LHCN-M2 (cell line): ENCODE measurements at places on chromosomes 16 and 17. TPM values are rescaled to one million over a fixed set of nuclear protein-coding genes. Genes with fewer than 3 reads are reported as not detected.

DNA sequence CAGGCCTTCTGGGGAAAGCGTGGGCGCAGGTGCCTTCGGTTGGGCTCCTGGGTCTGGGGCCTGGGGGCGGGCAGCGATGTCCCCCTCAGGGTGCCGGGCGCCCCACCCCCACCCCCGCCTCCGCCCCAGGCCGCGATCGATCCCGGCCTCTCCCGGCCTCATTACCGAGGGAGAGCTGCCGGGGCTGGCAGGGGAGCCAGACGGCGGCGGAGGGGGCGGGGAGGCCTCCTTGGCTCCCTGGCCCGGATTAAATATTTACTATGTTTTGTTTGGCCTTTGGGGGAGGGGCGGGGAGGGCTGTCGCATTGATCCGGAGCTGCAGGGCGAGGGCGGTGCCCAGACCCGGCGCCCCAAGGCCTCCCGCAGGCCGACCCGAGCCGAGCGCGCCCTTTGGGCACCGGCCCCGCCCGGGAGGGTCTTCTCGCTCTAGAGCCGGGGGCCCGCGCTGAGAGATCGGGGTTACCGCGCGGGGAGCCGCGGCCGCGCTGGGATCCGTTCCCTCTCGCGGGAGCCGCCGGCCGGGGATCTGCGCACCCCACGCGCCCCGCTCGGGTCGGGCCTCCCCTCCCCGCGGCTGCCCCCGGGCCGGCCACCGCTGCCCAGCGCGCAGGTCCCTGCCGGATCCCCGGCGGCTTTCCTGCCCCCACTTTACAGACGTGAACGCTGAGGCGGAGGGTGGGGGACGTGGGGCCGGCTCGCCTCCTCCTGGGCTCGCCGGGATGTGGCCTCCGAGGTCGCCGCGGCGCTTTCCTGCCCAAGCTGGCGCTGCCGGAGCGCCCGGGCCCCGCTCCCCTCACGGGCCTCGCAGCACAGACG is 27.0 kb downstream of the RTN4RL1 start:
- DNase-seq = no peak

- no peak for DNase-seq
These were observed 9.9 kb downstream of the XYLT2 start for GRCh38 chr17:50355701-50356341.

GRCh38 chr17:60730273-60730672 is 52.6 kb downstream of the BCAS3 start:
- no peak for DNase-seq

DNA sequence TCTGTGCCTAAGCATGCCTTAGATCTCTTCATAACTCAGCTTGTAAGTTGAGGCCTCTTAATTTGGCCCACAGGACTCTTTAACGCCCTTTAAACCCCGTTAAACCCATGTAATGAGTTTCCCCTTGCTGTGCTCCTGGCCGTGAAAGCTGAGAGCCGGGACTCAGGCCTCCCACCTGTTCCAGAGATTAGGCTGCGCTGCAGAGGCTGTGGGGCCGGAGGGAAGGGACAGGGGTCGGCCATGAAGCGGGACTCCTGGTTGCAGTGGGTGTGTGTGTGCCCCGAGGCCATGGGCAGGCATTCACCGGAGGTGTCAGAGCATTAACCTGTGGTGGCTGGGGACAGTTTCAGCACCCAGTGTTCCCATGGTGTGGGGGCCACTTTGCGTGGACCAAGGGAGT is 150.8 kb upstream of the IRX3 start:
- no peak for DNase-seq

DNA sequence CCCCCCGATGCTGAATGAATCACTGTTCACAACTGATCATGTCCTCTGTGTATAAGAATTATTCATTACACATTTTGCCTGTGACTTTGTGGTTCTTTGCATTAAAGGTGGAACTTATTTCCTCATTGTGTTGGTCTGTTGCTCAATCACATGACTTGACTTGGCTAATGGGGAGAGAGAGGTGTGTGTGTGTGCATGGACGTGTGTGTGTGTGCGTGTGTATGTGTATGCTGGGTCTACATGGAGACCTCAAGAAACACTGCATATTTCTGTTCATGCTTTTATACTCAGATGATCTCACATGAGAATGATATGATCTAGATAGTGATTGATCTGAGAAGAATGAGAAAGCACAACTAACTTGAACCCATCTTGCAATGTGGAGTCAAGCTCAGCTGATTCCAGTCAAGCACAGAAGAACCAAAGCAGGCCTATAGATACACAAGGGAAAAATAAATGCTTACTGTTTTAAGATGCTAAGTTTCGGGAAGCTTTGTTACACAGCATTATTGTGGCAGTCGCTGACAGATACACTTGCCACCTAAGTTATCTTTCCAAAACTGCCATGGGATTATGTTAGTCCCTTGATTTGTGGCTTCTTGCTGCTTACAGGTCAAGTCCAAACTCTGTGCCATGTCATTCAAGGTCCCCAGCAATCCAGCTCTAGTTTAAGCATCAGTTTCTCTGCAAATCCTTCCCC is 167.9 kb upstream of the ZFHX3 start:
- no peak for DNase-seq

DNA sequence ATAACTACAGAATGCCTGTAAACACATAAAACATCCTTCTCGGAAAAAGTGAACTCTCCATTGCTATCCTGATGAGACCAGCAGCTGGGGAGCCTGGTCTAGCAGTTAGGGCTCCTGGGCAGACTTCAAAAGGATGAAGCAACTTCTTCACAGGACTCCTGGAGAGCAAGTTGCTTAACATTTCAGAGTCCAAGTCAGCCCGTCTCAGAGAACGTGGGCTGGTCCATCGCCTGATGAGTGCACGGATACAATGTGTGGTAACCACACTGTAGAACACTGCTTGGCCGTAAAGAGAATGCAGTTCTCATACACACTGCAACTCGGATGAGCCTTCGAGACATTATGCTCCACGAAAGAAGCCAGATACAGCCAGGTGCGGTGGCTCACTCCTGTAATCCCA is 52.7 kb downstream of the TMEM235 start:
- peak; percentile 24 for DNase-seq

DNA sequence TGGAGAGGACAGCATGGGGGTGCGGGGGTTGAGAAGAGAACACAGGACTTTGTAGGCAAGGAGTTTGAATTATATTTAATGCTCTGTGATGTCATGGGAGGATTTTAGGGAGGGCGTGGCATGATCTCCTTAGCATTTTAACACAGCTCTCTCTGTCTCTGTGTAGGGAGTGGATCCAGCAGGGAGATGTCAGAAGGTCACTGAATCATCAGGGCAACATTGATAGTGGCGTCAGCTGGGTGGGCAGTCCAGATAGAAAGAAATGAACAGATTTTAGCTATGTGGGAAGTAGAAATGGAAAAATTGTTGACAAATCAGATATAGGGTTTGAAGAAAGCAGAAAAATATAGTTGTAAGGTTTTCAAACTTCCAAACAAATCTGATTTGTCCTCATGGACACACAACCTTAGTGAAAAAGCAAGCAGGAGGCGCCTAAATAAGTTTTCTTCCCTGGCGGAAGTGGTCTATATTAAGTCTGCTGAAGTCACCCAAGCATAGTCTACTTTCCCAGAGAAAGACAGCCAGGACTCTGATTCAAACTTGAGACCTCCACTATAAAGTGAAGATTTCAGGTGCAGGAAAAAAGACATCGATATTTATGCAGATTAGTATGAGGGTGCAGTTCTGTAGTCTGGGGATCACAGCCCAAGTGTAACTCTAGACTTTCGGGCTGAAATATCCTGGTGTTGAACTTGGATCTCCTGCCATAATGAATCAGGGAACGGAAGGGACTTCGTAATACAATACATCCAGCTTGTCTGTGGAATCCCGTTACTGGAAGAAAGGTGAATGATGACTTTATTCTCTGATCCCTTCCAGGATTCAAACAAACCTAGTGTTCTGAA is 10.1 kb upstream of the PCTP start:
- DNase-seq = no peak

- peak; percentile 91 for DNase-seq
These were observed 91.2 kb downstream of the IRX5 start for GRCh38 chr16:55021595-55022475.

DNA sequence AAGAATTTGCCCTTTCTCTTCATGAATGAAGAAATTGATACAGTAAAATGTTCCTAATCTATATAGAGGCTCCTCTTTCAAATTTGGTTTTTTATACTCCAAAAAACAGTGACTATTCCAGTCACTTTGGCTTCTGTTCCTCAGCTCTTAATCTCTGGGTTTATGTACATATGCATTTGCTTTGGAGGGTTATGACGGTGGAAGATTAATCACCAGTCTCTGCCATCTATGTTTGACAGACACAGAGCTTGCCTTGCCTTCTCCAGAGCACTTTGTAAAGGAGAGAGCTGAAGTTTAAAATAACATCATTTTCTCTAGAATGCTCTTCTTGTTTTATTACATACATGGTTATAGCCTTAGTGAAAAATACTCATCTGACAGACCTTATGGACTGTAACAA is 99.3 kb downstream of the NLK start:
- no peak for DNase-seq

- DNase-seq = no peak
These were observed 4.1 kb downstream of the MAP2K3 start for GRCh38 chr17:21288571-21289017.

DNA sequence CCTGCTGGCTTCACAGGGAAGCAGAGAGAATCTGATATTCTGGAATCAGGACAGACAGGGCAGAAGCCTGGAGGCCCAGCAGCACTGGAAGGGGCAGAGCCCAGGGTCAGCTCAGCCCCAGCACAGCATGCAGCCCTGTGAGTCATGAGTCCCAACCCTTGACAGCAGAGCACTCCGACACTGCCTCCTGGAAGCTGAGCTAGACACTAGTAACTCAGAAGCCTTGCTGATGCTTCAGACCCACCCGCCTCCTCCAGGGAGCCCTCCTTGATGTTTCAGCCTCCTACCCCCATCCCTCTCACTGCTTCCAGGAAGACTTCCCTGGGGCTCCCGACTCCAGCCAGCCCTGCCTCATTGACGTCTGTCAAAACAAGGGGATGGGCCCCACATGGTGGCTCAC is 6.9 kb downstream of the CAMKK1 start:
- peak; percentile 80 for DNase-seq

DNA sequence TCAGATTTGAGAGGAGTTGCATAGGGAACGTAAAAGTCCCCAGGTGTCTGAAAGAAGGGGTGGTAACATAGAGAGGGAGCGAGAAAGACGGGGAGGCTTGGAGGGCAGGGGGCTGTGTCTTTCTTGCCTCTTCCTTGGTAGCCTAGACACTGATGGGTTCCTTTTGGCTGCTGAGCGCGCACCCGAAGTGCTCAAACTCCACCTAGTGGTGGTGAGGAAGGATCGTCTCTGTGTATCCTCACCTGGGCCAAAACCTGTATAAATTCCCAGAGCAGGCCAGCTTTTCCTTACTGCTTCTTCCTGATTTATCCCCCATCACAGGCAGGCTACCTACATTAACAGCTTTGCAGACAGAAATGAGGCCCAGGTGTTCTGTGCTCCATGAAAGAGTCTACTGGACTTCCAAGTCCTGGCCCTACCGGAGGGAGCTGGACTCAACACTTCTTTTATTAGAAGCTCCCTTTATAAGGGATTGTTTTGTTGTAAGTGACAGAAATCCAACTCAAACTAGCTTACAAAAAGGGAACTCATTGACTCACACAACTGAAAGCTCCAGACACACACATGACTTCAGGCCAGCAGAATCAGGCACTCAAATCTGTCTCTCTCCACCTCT is 5.5 kb upstream of the SLC25A35 start:
- peak; percentile 54 for DNase-seq

GRCh38 chr17:39325528-39326240 is 75.7 kb downstream of the FBXL20 start:
- DNase-seq = no peak

DNA sequence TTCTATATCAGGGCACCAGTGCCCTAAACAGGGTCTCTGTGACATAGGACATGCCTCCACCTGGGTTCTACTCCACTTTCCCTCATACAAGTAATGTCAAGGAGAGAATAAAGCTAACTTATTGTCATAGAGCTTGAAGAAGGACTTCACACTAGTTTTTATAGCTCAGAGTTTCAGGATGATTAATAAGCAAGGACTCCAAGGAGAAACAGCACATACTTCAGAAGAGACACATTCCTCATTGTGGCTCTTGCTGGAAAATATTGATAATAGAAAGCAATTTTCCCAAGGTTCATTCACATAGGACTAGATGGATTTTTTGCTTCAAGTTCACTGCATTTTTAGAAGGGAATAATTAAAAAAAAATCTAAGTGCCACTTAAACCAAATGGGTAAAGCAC is 133.3 kb downstream of the CA10 start:
- DNase-seq = peak; percentile 50

- DNase-seq = no peak
These were observed 335.1 kb downstream of the HS3ST4 start for GRCh38 chr16:26026709-26027450.

- no peak for DNase-seq
These were observed 31.4 kb upstream of the SCNN1B start for GRCh38 chr16:23270654-23271053.

Gene SLX1B
- 35.2 and 49.4 TPM in 2 replicates for total RNA-seq

Gene GRAP
- total RNA-seq = 0.19 TPM in 1 of 2 replicates, not detected in the other

Gene GPR142
- not detected in 2 replicates for total RNA-seq

Gene PPL
- 0.13 and 0.86 TPM in 2 replicates for total RNA-seq

Gene MBTPS1
- total RNA-seq = 47.1 and 48.8 TPM in 2 replicates

Gene C16orf96
- 0.06 TPM in 1 of 2 replicates, not detected in the other for total RNA-seq
